ENCODE measurements at places on chromosomes 5 and 9. TPM values are rescaled to one million over a fixed set of nuclear protein-coding genes. Genes with fewer than 3 reads are reported as not detected.

The SLC34A3 gene
- not detected for total RNA-seq

DNA sequence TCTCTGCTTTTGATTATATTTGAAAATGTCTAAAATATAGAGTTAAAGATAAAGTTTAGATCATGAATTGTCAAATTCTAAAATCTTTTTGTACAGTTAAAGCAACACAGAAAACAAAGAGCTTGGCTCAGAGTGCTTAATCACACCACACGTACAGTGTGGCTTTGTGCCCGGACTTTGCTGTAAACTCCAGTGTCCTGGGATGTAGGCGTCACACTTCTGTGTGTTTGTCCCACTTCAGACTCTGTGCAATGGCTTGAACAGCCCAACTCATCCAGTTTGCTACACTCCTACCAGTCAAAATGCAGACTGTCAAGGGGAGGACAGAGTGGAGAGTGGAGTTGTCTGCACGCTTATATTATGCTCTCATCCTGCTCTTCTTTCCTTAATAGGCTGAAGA lies 45.3 kb downstream of the SMARCA2 start:
- no peak overlapping the region for H3K4me3 ChIP-seq
- H3K27ac ChIP-seq = no peak overlapping the region
- peaks cover 59% of the 10 kb centered on the region for H3K36me3 ChIP-seq
- DNase-seq = no peak
- H3K27me3 ChIP-seq = no peaks in the 10 kb centered on the region

GRCh38 chr5:59773294-59773693 lies 120.2 kb downstream of the PDE4D start:
- no peaks in the 10 kb centered on the region for H3K36me3 ChIP-seq
- peaks cover 13% of the 10 kb centered on the region for H3K4me1 ChIP-seq
- H3K27ac ChIP-seq = no peak overlapping the region
- DNase-seq = no peak

DNA sequence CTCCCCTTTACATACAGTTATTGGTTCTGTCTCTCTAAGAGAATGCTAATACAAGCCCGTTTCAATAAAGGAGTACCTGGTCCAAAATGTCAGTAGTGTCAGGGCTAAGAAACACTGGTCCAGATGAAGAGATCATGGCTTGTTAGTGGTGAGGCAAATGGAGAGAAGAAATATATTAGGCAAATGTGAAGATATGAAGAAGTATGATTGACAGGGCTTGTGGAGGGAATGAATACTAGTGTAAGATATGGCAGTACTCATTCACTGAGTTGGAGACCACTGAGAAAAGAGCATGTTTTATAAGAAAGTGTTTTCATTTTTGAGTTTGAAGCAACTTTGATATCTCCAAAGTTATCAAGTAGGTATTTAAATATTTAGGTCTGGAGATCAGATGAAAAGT lies 290.5 kb upstream of the MEF2C start:
- H3K27ac ChIP-seq = no peak overlapping the region
- DNase-seq = no peak
- no peak overlapping the region for H3K4me3 ChIP-seq

The BOD1 gene
- 27.3 TPM for total RNA-seq

DNA sequence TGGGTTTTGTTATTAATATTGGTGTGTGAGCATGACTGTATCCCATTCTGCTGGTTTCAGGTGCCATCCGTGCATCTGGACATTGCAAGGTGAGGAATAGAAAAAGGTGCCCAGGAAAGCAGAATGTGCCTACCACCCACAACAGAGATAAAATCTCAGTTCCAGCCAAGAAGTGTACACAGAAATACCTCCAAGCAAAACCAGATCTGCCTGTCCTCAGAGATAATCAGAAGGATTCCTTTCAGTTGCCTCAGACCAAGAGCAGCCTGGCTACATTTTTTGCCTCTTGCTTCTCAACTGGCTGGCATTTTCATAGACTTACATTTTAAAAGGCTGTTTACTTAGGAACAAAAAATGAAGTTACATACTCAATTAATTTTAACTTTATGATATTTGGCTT lies 12.1 kb upstream of the ABLIM3 start:
- H3K27ac ChIP-seq = no peak overlapping the region
- no peaks in the 10 kb centered on the region for H3K4me1 ChIP-seq
- no peak overlapping the region for H3K4me3 ChIP-seq
- H3K27me3 ChIP-seq = peaks cover 9% of the 10 kb centered on the region
- no peak for DNase-seq

All from activated T-helper 1 cell treated with anti-CD3 and anti-CD28 coated beads, Interleukin-12 subunit alpha, Interleukin-12 subunit beta, Interleukin-2, Interleukin-4 antibody, amounts not matched to agents 30 ng/mL and 10 ng/mL and 1 ng/mL, durations not matched to agents 14 hours and 24 hours and 36 hours (primary cell).